ENCODE measurements at places on chromosomes 13 and 19. TPM values are rescaled to one million over a fixed set of nuclear protein-coding genes. Genes with fewer than 3 reads are reported as not detected.

Gene DOCK6
- polyA plus RNA-seq: 0.71 TPM

- no peaks in the 10 kb centered on the region for H3K4me1 ChIP-seq
- DNase-seq: no peak
- no peak overlapping the region for H3K27ac ChIP-seq
- no peaks in the 10 kb centered on the region for H3K36me3 ChIP-seq
- H3K4me3 ChIP-seq: no peak overlapping the region
These were observed 232.0 kb upstream of the SPRY2 start for GRCh38 chr13:80572923-80573316.

DNA sequence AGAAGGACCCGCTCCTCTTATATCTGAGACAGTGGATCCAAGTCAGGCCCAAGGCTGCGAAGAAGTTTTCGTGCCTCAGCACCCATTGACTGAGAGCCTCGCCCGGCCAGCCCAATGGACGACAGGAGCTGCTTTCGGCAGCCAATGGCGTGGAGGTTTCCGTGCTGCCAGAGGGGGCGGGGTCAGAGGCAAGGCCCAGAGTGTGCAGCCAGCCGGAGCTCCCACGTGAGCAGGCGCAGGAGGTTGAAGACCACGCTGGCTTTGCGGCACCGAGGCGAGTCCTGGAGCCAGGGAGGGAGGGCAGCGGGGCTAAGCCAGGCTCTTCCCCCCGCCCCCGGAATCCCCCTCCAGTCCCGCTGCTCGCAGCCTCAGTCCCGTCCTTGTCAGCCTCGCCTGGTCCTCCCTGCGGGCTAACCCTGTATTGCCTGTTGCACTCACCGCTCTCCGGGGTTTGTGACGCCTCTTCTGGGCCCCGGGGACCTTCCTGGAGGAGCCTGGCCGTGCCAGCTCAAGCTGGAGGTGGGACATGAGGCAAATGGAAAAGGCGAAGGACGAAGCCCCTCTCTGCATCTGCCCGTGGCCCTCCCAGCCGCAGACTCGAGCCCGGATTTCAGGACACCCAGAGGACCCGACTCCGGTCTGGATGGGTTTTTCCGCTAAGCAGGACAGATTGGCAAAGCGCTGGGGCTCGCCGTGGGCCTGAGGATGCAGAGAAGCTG lies 1.5 kb downstream of the IFNL4 start:
- H3K36me3 ChIP-seq: no peaks in the 10 kb centered on the region
- H3K27ac ChIP-seq: no peak overlapping the region
- no peaks in the 10 kb centered on the region for H3K4me1 ChIP-seq
- peak; percentile 60 for DNase-seq
- no peaks in the 10 kb centered on the region for H3K27me3 ChIP-seq

GRCh38 chr19:7211191-7211951 lies 82.8 kb downstream of the INSR start:
- H3K36me3 ChIP-seq: no peaks in the 10 kb centered on the region
- DNase-seq: no peak
- H3K4me1 ChIP-seq: peaks cover 13% of the 10 kb centered on the region
- H3K27ac ChIP-seq: no peak overlapping the region

Gene PGLYRP2
- 0.49 TPM for polyA plus RNA-seq

- H3K4me1 ChIP-seq: no peaks in the 10 kb centered on the region
- no peak for DNase-seq
- no peak overlapping the region for H3K4me3 ChIP-seq
- H3K27ac ChIP-seq: no peak overlapping the region
- no peaks in the 10 kb centered on the region for H3K27me3 ChIP-seq
These were observed 18.3 kb downstream of the ZNF536 start for GRCh38 chr19:30390356-30390988.

DNA sequence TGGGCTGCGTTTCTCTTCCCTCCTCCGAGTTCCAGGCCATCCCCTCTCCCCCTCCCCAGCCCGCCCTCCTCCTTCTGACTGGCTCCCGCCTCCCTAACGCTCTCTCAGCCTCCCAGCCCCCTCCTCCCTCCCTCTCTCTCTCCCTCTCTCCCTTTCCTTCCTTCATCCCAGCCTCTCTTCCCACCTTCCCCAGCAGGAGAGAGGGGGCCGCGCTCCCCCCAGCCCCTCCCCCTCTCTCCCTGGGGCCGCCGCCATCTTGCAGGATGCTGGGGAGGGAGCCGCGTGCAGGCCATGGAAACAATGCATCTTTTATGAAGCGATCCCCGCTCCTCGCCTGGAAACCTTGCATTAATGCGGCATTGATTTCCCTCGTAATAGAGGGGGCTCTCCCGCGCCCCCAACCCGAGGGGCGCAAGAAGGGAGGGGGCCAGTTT lies 42.6 kb upstream of the ADGRL1 start:
- no peak overlapping the region for H3K27ac ChIP-seq
- no peaks in the 10 kb centered on the region for H3K36me3 ChIP-seq
- no peaks in the 10 kb centered on the region for H3K4me1 ChIP-seq
- H3K4me3 ChIP-seq: peak overlapping the region; percentile 50

- DNase-seq: peak; percentile 90
- H3K4me1 ChIP-seq: no peaks in the 10 kb centered on the region
- no peaks in the 10 kb centered on the region for H3K27me3 ChIP-seq
- H3K36me3 ChIP-seq: no peaks in the 10 kb centered on the region
- peak within 1 kb of the TSS; percentile 77 for H3K4me3 ChIP-seq
These were observed at the start of gene ZNF813 for GRCh38 chr19:53467485-53468262. Gene ZNF813 (plus strand): TSS chr19:53467733. CDS start chr19:53483823, 16,090 bp downstream.

Gene FLT1
- not detected for polyA plus RNA-seq

- no peak for DNase-seq
- peaks cover 1% of the 10 kb centered on the region for H3K4me1 ChIP-seq
- H3K27ac ChIP-seq: no peak overlapping the region
- H3K36me3 ChIP-seq: no peaks in the 10 kb centered on the region
- no peak overlapping the region for H3K4me3 ChIP-seq
These were observed 245.1 kb downstream of the LMO7 start for GRCh38 chr13:75881109-75881775.

DNA sequence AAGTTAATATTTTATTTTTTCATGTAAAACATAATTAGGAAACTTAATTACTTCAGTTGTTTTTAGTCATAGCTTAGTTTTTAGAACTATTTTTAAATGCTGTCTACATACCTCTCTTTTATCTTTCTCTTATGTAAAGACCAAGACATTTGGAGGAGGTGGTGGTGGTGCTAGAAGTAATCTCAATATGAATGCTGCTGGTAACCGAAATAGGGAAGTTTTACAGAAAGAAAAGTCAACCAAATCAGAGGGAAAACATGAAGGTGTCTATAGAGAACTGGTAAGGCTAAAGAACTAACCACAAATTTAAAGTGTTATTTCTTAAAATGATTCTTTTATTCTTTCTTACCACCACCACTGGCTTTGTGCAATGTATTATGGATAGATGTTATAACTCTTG lies 97.3 kb downstream of the TDRD3 start:
- H3K27me3 ChIP-seq: no peaks in the 10 kb centered on the region
- H3K27ac ChIP-seq: no peak overlapping the region
- no peak overlapping the region for H3K4me3 ChIP-seq

Gene CYP4F2
- polyA plus RNA-seq: not detected

Gene UCHL3
- polyA plus RNA-seq: 47.3 TPM

- no peak for DNase-seq
- peaks cover 3% of the 10 kb centered on the region for H3K27me3 ChIP-seq
- H3K36me3 ChIP-seq: no peaks in the 10 kb centered on the region
- H3K4me3 ChIP-seq: no peak overlapping the region
- H3K4me1 ChIP-seq: peaks cover 53% of the 10 kb centered on the region
These were observed 1.6 kb upstream of the CFAP97D2 start for GRCh38 chr13:114177245-114178010.

DNA sequence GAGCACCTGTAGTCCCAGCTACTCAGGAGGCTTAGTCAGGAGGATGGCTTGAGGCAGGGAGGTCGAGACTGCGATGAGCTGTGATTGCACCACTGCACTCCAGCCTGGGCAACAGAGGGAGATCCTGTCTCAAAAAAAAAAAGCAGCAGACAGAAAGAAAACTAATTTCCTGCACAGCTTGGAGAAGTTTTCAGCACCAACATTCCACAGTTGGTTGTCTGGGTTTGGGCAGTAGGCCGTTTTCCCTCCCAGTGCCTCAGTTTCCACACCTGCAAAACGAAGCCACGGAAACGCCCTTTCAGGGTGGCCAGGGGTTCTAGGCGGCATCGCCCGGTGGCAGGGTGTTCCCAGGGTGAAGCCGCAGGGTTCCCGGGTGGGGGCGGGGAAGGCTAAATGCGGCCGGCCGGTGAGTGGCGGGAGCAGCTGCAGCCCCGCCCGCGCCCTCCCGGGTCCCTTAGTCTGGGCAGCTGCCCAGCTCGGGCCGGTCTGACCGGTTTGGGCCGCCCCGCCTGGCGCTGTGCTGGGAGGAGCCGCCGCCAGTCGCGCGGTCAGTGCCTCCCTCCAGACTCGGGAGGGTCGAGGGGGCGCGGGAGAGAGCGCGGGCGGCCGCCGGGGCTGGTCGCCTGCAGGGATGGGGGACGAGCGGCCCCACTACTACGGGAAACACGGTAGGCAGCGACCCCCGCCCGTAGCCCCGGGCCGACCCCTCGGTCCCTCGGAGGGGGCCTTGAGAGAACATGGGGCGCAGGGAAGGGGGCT lies at the start of gene SLC44A2:
Gene SLC44A2 (plus strand): TSS at position 551 of the 759 bp plus-strand sequence. CDS start 81 bp downstream, at position 632.
- no peak within 1 kb of the TSS for H3K4me3 ChIP-seq
- H3K27ac ChIP-seq: no peak within 1 kb of the TSS
- H3K27me3 ChIP-seq: no peaks in the 10 kb centered on the region
- peaks cover 30% of the 10 kb centered on the region for H3K4me1 ChIP-seq

- H3K27me3 ChIP-seq: no peaks in the 10 kb centered on the region
- no peaks in the 10 kb centered on the region for H3K36me3 ChIP-seq
- peaks cover 60% of the 10 kb centered on the region for H3K4me1 ChIP-seq
- H3K27ac ChIP-seq: no peak overlapping the region
These were observed 1.5 kb upstream of the MYO1F start for GRCh38 chr19:8578642-8579265.

Data from CD8-positive, alpha-beta memory T cell (primary cell).